ENCODE measurements at places on chromosomes 4 and X. TPM values are rescaled to one million over a fixed set of nuclear protein-coding genes. Genes with fewer than 3 reads are reported as not detected.

Gene SRPK3
- 38.0 TPM for total RNA-seq

Gene CHST7
- 14.2 TPM for total RNA-seq

Gene PCSK1N
- 0.30 TPM for total RNA-seq

Gene RAI2
- 18.1 TPM for total RNA-seq

Gene C4orf54
- 0.73 TPM for total RNA-seq

Gene FAM241A
- 7.4 TPM for total RNA-seq

Gene CXCR3
- 0.22 TPM for total RNA-seq

Gene FGB
- total RNA-seq: 0.51 TPM

Gene ZRSR2
- 6.8 TPM for total RNA-seq

Gene OCIAD2
- total RNA-seq: 16.6 TPM

Gene LIMCH1
- 272 TPM for total RNA-seq
